Natural killer cell (primary cell): ENCODE measurements at places on chromosomes 1 and 21. TPM values are rescaled to one million over a fixed set of nuclear protein-coding genes. Genes with fewer than 3 reads are reported as not detected.

- H3K36me3 ChIP-seq: peaks cover 78% of the 10 kb centered on the region
- no peaks in the 10 kb centered on the region for H3K27me3 ChIP-seq
- DNase-seq: no peak
- no peaks in the 10 kb centered on the region for H3K4me1 ChIP-seq
- no peak overlapping the region for H3K4me3 ChIP-seq
- H3K27ac ChIP-seq: no peak overlapping the region
Observed at GRCh38 chr1:39379187-39379586, 112.2 kb upstream of the BMP8A start.

The CFAP74 gene
- total RNA-seq: not detected

DNA sequence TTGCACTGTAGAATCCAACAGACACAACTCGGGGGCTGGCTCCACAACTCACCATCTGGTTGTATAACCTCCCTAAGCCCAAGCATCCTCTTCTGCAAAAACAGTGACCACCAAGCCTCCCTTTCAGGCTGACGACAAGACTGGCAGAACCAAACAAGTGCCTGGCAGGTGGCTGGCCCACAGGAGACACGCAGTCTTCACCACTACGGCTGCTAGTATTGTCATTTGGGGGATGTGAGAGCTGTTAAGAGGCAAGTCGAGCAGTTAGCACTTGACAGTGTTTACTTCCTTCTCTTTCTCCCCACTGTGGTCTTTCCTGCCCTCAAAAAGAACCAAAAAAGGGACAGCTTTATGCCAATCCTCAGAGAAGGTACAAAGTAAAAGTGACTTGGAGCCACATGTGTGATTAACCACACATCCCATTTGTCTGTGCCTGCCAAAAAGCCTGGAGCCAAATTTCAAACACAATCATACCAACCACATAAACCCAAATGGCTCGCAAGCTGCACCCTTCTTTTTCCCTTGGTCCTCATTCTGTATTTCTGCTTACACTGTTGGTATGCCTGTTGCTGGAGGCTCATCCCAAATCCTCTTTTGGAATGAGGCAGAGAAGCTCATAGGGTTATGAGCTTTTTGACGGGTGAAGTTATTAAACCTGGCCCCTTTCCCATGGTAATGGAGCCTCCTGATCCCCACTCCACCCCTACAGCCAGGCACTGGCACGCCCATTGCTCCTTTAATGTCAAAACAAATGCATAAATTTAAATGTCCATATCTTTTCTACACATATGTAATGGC lies 94.1 kb downstream of the TGFBR3 start:
- H3K27ac ChIP-seq: peak overlapping the region; percentile 55
- H3K27me3 ChIP-seq: no peaks in the 10 kb centered on the region
- peaks cover 32% of the 10 kb centered on the region for H3K36me3 ChIP-seq
- H3K4me3 ChIP-seq: no peak overlapping the region
- no peak for DNase-seq
- H3K4me1 ChIP-seq: peaks cover 34% of the 10 kb centered on the region

The CCDC30 gene
- total RNA-seq: 6.1 TPM

DNA sequence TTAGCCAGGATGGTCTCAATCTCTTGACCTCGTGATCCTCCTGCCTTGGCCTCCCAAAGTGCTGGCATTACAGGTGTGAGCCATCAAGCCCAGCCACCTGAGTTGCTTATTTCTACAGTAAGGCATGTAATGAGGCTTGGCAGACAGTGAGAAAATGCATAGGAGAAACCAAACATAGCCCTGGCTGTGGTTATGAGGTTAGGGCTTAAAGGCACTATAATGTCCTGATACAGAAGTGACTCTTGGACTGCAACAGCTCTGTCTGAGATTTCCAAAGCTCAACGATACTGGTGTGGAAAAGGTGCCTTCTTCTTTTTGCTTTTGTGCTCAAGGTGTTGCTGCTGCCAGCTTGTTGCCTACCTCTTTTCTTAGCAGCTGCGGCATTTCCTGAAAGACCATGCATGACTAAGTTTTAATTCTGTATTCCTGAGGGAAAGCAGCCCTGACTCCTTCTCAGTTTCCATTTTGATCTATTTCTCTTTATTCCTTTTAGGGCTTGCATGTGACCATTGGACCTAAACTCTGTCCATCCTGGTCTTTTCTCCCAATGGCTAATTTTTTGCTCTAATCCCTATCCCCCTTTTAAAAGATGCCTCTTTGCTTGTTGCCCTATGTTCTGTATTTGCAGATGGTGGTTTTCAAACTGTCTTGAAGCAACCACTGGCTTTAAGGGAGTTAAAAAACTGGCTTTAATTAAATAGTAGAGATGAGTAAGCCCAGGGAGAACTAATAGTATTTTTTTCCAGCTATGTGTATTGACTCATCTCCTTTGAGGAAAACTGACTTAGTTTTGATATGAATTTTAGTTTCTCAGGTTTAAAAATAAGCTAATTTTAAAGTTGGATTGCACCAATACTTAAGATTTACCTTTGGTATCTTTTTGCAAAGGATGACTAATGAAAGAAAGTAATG lies 70.3 kb downstream of the KIF1B start:
- no peak for DNase-seq
